ENCODE measurements at places on chromosomes 2 and 18.

- no peak for ATAC-seq
Measured at GRCh38 chr2:144517866-144518747, 1.8 kb downstream of the ZEB2 start.

DNA sequence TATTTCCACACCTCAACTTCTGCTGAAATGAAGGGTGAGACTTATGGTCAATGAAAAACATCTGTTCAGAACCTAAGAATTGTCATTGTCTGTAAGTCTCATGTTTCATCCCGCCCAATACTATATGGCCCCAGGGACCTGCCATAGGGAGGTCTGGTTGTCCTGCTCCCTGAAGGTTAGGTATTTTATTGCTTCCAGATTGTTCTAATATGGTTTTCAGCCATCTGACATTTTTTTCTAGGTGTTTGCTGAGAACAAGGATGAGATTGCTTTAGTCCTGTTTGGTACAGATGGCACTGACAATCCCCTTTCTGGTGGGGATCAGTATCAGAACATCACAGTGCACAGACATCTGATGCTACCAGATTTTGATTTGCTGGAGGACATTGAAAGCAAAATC is 7.3 kb downstream of the XRCC5 start:
- no peak for ATAC-seq

DNA sequence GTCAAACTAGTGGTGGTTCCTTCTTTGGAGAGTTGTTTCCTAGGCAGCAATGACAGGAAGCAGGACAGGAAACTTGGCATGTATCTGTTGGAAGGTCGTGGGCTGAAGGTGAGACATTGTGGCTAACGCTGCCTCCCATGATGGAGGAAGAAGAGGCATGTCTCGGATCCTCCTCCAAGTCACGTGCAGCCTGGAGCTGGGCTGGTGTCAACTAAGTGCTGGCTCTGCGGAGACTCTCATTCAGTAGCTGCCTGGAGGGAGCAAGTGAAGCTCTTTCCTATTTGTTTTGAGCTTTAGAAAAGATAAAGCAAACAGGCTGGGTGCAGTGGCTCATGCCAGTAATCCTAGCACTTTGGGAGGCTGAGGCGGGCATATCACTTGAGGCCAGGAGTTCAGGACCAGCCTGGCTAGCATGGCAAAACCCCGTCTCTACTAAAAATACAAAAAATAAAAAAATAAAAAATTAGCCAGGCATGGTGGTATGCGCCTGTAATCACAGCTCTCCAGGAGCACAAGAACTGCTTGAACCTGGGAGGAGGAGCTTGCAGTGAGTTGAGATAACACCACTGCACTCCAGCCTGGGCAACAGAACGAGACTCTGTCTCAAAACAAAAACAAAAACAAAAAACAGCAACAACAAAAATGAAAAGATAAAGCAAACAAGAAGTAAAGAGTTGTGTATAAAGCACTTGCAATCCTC is 28.2 kb upstream of the INO80C start:
- no peak for ATAC-seq

- no peak for ATAC-seq
Measured at GRCh38 chr2:177983183-177983788, 89.3 kb downstream of the PDE11A start.

- no peak for ATAC-seq
Measured at GRCh38 chr18:42412281-42412680, 457.2 kb downstream of the PIK3C3 start.

GRCh38 chr2:183487326-183487725 is 363.1 kb downstream of the NUP35 start:
- ATAC-seq = no peak

GRCh38 chr18:9189491-9189890 is 52.9 kb downstream of the ANKRD12 start:
- ATAC-seq = no peak

DNA sequence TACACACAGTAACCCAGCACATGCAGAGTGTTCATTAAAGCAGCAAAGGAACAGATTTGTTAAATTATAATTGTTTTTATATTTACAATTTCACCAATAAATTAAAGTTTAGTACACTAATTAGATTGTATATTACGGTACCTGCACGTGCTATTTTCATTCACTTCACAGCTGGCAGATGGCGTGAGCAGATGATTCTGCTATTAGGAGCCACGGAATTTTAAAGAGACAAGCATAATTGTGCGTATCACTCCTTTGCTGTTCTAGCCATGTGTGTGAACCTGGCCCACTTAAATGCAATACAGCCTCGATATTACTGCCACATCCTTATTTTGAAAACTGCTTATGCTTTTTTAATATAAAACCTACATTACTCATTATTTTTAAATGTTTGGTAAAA is 332.8 kb upstream of the SOX11 start:
- no peak for ATAC-seq

DNA sequence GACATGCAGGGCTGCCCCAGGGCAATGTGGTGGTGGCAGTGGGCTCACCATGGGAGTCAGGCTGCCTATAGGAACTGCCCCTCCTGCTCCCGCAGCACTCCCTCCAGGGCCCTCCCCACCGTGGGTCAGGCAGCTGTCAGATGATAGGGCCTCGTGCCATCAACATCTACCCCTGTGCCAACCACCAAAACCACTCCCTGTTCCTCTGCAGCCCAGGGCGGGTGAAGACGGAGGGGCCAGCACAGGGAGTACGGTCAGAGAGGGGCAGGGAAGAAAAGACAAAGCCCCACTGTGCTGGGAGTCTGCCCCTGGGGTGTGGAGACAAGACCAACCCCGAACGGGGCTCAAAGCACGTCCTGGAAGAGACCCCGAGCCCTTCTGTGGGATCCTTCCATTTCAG is 97.4 kb downstream of the TNS1 start:
- no peak for ATAC-seq

DNA sequence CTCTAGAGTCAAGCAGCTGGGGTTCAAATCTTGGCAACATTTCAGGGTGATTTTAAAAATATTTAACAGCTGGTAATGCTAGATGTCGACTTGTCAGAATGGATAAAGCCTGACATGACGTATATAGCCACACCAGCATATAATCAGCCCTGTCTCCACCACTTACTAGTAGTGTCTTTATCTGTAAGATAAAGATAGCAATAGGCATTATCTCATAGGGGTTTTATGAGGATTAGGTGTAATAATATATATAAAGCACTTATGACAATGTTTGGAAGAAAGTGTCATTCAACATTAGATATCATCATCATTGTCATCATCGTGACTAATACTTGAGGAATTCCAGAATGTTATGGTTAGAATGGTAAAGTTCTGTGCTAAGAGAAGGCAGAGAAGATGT is 369.0 kb upstream of the CWC22 start:
- no peak for ATAC-seq

GRCh38 chr18:56986829-56987228 is 160.1 kb upstream of the BOD1L2 start:
- no peak for ATAC-seq

GRCh38 chr2:168757223-168757622 is 45.2 kb upstream of the NOSTRIN start:
- ATAC-seq = no peak

- no peak for ATAC-seq
Measured at GRCh38 chr2:235836491-235836911, 331.7 kb downstream of the GBX2 start.

GRCh38 chr2:46164529-46165301 is 132.5 kb upstream of the EPAS1 start:
- ATAC-seq = no peak

DNA sequence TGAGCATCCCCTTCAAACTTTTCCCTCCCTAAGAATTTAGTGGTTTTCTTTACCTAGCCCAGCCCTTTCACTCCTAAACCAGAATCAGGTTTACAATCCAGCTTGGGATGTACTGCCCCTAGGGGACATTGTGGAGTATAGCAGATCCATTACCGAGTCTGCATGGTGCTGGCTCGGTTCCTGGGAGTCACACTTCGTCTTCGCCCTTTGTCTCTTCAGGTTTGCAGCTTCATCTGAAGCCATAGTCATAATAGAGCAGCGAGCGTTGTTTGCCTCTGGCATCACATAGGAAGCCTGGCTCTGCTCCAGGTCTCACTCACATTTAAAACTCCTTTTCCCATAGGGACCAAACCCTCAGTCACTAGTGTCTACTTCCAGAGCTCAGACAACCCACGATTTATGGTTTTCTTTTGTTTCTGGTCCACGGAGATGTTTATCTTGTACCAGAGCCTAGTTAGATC is 16.8 kb upstream of the LYPD6 start:
- ATAC-seq = no peak

DNA sequence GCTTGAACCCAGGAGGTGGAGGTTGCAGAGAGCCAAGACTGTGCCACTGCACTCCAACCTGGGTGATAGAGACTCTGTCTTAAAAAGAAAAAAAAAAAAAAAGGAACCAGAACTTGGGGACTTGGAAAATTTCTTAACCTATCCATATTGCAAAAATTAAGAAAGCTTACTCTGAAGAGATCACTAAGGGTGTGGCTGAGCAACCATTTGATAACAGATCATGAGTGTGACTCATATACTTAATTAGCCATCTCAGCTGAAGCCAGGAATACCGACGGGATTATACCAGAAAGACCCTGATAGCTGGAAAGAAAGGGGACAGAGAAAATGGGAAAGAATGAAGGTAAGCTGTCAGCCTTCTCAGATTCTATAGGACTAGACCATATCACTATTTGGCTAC is 7.1 kb upstream of the ADD2 start:
- no peak for ATAC-seq

DNA sequence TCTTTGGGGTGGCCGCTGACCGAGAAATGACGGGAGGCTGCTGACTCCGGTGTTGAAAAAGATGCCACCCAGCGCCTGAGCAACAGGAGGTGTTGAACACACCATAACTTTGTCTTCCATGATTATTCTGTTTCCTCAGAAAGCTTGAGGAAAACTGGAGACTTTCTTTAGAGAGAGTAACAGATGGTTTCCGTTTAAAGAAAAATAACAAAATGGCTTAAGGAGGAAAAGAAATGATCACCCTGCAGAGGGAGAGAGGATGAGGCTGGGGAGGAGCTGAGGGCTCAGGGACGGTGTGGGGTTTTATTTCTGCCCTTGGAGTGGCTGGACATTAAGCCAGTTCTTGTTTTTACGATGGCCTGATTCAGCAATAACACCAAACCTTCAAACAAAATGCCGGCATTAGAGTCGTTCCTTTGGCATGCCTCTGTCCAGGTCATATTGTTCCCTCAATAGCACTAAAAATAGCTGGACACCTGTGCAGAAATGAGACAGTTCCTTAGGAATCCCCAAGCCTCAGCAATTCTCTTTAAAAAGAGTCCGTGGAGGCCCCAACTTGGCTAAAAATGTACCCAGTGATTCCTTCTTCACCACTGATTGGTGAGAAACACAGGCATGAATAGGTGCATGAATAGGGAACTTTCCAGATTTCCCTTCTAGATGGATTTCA is 182.4 kb downstream of the ALPK2 start:
- no peak for ATAC-seq

GRCh38 chr18:26488417-26489009 is 59.8 kb downstream of the KCTD1 start:
- no peak for ATAC-seq

GRCh38 chr2:230234845-230235244 is 9.3 kb downstream of the SP140 start:
- peak; percentile 65 for ATAC-seq

DNA sequence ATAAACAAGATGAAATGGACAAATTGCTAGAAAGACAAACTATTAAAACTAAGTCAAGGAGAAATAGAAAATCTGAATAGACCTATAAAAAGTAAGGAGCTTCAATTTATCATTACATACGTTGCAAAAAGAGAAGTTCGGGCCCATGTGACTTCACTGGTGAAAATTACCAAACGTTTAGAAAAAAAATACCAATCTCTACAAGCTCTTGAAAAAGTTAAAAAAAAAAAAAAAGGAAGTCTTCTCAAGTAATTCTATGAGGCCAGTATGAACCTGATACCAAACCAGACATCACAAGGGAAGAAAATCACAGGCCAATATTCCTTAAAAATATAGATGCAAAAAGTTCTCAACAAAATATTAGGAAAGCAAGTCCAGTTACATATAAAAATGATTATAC is 20.2 kb upstream of the ACVR2A start:
- no peak for ATAC-seq

GRCh38 chr2:68696554-68696953 is 38.1 kb upstream of the ARHGAP25 start:
- ATAC-seq = no peak

- no peak for ATAC-seq
Measured at GRCh38 chr2:47079515-47080412, 75.3 kb downstream of the STPG4 start.

DNA sequence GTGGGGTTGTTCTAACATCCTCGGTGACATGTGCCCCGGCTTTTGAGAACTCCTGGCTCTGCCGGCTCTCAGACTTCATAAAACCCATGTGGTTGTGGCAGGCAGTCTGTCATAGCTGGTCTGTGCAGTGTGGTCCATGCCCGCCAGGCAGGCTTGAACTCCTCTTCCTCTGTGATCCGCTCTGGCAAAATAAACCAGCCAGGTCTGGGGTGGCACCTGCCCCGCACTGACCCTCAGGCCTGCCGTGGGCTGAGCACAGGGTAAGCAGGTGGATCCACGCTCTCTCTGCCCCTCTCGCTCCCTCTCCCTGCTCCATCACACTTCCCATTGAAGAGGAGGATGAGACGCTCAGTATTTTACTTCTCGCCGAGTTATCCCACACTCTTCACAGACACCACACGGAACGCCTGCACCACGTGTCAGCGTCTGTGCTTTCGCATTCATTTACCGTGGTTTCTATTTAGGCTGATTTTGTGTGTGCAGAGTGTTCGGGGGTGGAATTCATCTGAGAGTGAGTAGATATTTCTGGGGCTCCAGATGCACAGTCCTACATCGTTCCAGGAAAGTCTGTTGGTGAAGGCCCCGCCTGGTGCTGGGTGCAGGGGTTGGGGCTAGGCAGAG is 56.4 kb downstream of the RTP5 start:
- no peak for ATAC-seq

DNA sequence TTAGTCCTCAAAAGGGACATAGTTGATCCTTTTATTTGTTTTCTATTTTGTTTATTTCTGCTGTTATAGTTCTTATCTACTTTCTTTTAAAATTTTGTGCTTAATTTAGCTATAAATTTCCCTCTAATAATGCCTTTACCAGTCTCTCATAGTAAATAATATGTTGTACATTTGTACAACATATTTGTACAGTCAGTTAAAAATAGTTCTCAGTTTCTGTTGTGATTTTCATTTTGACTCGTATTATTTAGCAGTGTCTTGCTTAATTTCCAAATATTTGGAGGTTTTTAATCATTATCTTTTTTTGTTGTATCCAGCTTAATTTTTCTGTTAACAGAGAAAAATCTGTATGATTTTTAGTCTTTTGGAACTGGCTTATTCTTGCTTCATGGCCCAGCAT is 443.6 kb upstream of the TRIB2 start:
- ATAC-seq = no peak

GRCh38 chr2:38516122-38516521 is 86.6 kb downstream of the HNRNPLL start:
- no peak for ATAC-seq

DNA sequence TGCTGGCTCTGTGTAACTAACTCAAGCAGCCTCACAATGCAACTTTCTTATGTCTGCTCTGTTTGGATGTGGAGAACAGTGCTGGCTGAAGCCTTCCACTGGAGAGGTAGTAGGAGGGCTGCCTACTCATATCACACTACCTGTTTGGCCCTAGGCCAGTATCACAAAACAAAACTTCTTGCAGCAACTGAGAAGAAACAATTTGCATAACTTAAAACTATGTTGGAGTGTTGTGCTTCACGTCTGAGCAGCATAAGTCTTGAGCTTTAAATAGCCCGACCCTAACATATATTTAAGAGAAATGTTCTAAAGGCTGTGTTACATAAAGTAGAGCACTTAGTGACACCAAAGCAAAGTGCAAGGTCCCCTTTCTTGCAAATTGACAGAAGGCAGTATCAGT is 204.9 kb upstream of the ACVR2A start:
- ATAC-seq = no peak
